ENCODE measurements at places on chromosomes 13 and 19.
A peak's percentile ranks its signal among the peaks of the same experiment; 100 is the strongest.

DNA sequence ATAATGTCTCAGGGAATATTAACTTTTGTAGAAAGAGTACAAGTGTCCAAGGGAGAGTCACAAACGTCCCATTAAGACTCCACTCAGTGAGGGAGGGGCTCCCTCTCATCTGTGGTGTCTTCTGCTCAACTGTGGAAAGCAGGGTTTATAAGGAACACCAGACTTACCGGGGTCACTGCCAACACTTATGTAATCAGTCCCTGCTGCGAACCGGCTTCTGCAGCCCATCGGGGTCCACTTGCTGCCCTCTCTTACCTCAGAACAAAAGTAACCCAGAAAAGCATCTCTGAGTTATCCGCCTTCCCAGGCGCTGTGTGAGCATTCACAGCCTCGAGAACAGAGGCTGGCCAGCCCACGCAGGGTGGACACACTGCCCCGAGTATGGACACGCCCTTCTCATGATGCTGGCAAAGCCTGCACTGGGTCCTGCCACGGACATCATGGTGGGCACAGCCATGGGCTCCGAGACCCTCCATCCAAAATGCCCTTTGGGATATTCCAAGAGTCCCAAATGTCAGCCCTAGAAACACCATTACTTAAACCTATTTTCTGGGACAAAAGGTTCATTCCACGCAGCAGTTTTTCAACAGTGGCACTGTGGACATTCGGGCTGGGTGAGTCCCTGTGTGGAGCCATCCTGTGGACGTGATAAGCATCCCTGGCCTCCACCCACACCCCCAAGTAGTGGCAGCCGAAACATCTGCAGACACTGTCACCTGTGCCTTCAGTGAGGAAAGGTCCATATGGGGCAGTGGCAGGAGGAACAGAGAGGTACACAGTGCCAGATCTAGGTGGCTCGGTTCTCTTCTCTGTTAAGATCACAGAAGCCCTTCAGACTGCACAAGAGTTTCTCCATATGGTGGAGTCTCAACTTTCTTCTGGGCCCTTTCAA is 63.9 kb downstream of the STK24 start:
- no peak for DNase-seq

- DNase-seq = no peak
Measured at GRCh38 chr13:40126306-40127085, 471.0 kb downstream of the COG6 start.

DNA sequence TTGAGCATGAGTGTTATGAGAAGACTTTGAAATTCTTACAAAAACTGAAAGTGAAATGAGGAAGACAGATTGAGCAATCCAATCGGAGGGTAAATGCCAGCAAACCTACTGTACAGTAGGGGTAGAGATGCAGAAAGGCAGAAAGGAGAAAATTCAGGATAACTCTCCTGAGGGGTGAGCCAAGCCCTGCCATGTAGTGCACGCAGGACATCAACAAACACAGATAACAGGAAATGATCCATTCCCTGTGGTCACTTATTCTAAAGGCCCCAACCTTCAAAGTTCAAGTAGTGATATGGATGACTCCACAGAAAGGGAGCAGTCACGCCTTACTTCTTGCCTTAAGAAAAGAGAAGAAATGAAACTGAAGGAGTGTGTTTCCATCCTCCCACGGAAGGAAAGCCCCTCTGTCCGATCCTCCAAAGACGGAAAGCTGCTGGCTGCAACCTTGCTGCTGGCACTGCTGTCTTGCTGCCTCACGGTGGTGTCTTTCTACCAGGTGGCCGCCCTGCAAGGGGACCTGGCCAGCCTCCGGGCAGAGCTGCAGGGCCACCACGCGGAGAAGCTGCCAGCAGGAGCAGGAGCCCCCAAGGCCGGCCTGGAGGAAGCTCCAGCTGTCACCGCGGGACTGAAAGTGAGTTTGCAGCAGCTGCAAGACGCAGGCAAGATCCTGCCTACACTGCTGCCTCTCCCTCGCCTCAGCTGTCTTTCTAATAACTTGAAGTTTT is at the start of gene TNFSF13B:
TSS of gene TNFSF13B (plus strand) at position 118 of the 728 bp plus-strand sequence. CDS start at position 296, 178 bp downstream.
- peak; percentile 11 for DNase-seq

- no peak for DNase-seq
Measured at GRCh38 chr19:7953576-7953975, 10.1 kb upstream of the TIMM44 start.

- DNase-seq = no peak
Measured at GRCh38 chr13:91241221-91241933, 106.1 kb upstream of the MIR17HG start.

GRCh38 chr19:10604460-10604980 is 17.4 kb upstream of the AP1M2 start:
- DNase-seq = no peak

DNA sequence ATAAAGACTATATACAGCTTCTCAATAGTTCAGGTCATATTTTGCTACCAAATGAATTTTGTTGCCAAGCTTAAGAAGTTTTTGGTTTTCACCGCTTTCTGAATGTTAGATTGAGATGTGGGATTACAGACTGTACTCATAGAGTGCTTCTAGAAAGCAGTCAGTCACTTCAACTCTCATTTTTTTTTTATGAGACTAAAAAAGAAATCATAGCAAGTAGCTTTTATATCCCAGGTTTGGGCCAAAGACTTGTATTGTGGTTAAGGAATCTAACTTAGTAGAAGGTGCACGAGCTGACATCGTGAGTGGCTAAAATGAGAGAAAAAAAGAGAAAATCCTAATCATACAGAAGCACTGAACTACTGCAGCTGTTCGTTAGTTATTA is 2.2 kb upstream of the USPL1 start:
- no peak for DNase-seq

DNA sequence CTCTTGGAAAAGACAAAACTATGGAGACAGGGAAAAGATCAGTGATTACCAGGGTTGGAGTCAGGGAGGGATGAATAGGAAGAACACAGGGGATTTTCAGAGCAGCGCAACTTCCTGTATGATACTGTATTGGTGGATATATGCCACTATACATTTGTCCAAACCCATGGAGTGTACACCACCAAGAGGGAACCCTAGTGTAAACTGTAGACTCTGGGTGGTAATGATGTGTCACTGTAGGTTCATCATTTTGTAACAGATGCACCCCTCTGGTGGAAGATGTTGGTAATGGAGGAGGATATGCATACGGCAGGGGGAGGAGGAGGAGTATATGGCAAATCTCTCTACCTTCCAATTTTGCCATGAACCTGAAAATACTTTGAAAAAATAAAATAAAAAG is 68.1 kb downstream of the UFM1 start:
- DNase-seq = peak; percentile 30

GRCh38 chr13:63396746-63397145 is 1981.1 kb upstream of the PCDH20 start:
- no peak for DNase-seq

DNA sequence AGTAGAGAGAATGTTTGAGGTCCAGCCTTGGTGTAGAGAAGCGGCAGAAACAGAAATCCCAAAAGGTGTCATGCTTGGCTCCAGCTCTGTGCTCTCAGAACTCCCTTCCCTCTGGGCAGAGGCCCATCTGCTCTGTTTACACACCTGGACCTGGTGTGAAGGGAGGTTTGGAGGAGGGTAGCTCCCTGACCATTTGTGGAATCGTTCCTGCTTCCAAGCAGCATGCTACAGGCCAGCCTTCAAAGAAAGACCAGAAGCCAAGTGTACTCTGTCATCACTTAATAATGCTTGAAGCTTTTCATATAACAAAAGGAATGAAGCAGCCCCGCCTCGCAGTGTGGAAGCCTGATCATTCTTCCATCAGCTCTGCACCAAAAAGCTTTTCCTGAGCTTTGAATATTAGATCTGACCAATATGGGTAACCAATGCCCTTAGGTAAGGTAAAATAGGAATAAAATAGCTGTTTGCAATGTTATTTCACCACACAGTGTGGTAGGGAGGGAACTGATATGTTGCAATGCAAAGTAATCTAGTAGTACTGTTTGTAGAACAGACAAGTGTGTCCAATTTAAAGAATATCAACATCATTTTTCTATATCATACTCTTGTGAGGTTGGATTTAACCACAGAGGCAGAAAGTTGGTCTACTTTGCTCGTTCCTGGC is 63.3 kb downstream of the ZIC5 start:
- DNase-seq = peak; percentile 21

DNA sequence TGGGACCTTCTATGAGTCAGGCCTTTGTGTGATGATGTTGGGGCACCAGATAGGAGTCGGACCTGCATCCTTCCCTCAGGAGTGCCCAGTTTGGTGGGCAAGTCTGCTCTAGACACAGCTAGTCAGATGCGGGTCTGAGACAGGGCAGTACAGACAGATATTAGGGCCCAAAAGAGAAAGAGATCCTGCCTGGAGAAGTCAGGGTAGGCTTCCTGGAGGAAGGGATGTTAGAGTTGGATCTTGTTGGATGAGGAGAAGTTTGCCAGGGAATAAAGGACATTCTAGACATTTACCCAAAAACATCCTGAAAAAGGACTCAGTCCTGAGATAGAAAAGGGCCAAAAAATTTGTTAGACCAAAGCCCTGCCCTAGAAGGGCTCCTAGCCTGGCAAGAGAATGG is 17.2 kb downstream of the VRK3 start:
- no peak for DNase-seq

GRCh38 chr19:30602661-30603350 is 230.6 kb downstream of the ZNF536 start:
- DNase-seq = no peak

DNA sequence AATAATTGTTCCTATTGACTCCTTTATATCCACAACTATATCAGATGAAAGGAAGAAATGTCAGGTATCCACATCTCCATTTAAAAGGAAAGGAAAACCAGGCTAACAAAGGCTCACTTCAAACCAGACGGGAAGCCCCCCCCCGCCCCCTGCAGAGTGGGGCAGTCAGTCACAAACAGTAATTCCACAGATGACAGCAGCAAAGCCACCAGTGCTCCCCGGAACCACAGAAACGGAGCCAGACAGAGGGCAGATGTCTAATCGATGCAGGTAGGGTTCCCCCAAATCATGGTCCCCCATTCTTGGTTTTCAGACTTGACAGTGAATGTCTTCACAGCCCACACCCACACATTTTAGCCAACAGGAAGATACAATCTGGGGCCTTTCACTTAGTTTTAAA is 100.8 kb downstream of the STK24 start:
- DNase-seq = no peak

GRCh38 chr19:4581666-4582553 is 22.4 kb upstream of the SEMA6B start:
- DNase-seq = no peak

DNA sequence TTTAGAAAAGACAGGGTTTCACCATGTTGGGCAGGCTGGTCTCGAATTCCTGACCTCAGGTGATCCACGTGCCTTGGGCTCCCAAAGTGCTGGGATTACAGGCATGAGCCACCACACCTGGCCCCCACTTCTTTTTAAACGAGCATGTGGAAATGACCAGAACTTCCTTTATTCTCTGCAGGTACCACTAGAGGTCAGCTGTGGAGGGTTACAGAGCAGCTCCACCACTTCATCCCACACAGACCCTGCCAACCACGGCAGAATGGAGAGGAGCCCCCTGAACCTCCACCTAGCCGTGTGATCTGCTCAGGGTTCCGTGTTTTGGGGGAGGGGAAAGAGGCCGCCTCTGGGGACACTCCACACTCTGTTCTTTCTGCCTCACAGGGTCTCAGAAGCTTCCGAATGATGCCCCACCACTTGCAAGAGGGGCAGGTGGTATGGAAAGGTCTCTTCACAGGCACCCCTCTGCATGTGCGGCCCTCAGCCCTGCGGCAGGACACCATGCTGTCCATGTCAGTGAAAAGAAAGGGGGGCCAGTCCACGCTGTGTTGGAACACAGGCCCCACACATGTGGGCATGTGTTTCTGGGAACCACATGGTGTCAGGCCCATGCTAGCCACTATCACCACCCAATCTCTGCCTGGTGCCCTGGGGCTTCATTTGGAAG is 465.0 kb downstream of the TSHZ3 start:
- DNase-seq = no peak

GRCh38 chr19:49631014-49631588 is 8.8 kb downstream of the RRAS start:
- no peak for DNase-seq

DNA sequence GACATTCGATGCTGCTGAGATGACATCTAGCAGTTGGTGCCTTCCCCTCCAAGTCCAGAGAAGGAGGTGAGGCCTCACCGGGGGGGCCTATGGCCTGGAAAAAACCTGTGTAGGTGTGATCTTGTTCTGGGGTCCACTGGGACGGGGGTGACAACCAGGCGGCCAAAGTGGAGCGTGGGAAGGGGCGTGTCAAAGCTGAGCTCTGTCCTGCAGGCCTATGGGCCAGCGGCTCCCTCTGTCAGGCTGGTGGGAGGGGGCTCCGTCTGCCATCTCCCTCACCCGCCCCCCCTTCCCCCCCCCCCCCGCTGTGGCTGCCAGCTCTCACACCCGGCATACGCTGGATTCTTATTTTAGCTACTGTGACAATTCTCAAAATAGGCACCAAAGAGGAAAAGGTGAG is 56.7 kb upstream of the UQCRFS1 start:
- no peak for DNase-seq

GRCh38 chr13:82248762-82249161 is 1633.5 kb downstream of the SLITRK1 start:
- DNase-seq = no peak

DNA sequence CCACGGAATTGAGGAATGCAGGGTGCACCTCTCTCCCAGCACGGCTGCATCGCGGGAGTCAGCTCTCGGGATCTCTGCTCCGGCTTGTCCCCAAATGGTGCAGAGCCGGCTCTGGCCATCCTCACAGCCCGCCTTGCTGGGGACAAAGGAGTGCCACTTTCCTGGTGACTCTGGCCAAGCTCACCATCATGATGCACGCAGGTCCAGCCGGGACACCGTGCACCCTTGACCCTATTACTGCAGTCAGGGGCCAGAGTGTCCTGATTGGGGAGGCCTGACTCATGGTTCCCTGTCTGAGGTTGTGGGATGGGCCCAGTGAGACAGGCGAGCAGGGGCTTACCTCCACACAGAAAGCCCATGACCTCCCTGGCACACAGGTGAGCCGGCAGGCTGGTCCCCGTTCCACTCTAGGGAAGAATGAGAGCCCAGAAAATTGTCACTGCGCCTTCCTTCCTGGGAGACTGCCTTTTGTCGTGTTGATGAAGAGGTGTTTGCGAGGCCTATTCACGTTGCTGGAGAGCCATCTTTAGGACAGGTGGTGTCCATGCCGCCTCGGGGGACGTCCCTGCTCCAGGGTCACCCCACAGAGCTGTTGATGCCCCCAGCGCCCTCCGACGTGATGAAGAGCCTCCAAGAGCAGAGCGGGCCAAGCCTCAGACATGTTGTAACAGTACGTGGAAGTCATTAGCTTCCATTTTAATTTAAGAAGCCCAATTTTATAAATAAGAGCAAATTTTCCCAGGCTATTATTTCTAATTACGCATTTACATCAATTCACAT is 18.5 kb upstream of the VSTM2B start:
- DNase-seq = no peak

DNA sequence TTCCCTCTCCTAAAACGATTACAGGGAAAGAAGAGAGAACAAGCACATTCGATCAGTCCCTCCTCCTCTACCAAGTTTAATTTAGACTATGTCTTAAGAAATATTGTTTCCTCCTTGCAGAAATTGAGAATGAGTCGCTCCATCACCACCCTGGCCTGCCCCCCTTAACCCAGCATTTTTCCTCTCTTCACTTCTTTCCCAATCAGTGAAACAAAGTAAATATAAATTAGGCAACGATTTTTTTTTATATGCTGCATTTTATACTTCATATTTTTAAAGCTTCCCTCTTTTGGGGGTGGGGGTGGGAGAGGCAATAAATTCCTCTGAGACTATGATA is 300.0 kb downstream of the SPRY2 start:
- no peak for DNase-seq

Measured in fibroblast of skin of back (primary cell).